Stimulated activated CD4-positive, alpha-beta T cell treated with anti-CD3 and anti-CD28 coated beads, Interleukin-1b, Interleukin-23, amount 100 ng/mL, for 24 hours (primary cell): ENCODE measurements at places on chromosomes 3 and 15.

DNA sequence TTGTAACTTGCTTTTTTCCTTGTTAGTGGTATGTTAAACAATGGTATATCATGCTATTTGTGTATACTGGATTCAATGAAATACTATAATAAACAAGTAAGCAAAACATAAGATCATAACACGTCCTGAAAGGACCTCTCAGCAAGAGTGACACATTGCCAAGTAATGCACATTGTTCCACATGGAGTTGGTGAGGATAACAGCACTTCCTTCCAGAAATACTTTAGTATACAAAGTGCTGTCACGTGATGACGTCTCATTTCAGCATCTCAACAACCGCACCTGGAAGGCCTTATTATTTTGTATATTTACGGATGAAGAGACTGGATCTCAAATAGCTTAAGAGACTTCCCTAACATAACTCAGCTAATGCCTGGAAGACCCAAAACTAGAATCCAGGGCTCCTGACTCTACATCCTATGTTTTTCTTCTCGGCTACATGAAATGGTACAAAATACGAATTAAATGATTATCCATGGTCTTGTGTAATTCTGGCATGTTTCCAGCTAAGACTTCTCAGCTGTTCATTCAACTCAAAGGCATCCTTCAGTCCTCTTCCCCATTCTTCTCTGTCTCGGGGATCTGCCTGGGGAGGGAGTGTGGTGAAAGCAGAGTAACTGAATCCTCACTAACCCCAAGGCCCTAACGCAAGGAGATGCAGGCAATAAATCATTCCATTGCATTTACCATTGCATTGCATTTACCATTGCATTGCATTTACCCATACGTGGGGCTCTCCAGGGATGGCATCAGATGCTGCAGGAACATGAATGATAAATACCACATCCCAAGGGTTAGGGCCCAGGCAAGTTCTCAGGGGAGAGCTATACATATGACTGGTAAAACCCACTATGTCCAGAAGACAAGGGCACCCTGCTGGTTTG is 79.2 kb downstream of the LIPC start:
- DNase-seq = no peak

GRCh38 chr15:100353449-100353848 is 11.7 kb upstream of the ADAMTS17 start:
- no peak for DNase-seq

DNA sequence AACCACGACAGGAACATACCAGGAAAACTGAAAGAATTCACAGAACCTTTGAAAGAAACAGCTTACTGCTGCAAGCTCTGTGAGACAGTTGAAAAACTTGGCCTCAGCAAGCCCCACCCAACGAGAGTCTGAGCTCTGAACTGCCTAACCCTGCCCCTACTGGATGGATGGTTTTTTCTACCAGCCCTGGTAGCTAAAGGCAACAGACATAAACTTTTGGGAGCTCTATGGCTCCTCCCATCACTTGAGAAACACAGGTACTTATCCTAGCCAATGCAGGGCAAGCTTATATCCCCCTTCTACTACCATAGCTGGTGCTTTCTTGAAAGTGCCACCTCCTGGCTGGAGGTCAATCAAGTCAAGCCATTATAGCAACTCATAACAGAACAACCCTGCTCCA is 471.8 kb downstream of the GRM7 start:
- no peak for DNase-seq

GRCh38 chr15:56366211-56366610 is 985 bp downstream of the TEX9 start:
- DNase-seq = no peak

DNA sequence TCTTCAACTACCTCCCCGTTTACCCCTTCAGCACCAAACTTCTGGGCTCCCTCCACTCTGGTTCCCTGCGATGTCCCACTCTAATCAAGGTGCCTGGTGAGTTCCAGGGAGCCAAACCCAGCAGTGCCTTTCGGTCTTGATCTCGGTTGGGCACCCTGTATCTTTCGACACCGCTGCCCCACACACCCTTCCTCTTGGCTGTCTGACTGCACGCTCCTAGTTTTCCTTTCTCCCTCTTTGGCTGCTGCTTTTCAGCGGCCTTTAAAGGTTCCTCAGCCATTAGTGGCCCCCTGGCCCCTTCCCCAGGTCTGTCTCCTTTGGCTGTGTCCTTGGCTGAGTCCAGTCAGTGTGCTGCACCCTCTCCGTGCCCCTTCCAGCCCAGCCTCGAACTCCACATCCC is 784 bp downstream of the TTLL3 start:
- no peak for DNase-seq
